SIG-M5 (cell line): ENCODE measurements at places on chromosomes 11 and 22.

DNA sequence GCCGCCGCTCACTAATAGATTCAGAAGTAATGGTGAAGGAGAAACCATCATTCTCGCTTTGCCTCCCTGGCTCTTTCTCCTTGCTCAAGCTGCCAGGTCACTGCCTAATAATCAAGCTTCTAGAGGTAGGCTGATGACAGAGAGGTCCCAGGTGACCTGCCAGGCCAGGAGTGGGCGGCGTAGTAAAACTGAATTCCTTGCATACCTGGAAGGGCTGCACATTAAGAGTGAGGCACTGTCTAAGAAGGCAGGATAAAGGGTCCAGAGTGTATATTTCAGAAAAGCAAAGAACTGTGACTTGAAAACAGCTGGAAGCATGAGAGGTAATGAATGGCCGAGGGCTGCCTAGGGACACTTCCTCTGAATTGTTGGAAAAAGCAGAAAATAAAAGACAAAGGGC lies 4.1 kb downstream of the SYT13 start:
- DNase-seq = no peak

GRCh38 chr11:84234011-84234410 lies 947.8 kb upstream of the CCDC90B start:
- no peak for DNase-seq

DNA sequence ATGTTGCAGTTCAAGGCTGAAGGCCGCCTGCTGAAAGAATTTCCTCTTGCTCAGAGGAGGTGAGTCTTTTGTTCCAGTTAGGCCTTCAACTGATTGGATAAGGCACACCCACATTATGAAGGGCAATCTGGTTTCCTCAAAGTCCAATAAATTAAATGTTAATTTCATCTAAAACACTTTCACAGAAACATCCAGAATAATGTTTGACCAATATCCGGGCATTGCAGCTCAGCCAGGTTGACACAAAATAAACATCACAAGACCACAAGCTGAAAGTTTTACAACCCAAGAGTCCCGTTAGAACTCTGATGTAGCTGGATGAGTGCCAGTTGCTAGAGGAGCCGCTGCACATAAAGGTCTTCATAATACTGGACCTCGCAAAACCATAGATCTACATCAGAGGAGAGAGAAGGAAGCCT lies 64.9 kb upstream of the EED start:
- no peak for DNase-seq

- DNase-seq = no peak
Observed at GRCh38 chr11:133576351-133576750, 44.0 kb upstream of the OPCML start.

DNA sequence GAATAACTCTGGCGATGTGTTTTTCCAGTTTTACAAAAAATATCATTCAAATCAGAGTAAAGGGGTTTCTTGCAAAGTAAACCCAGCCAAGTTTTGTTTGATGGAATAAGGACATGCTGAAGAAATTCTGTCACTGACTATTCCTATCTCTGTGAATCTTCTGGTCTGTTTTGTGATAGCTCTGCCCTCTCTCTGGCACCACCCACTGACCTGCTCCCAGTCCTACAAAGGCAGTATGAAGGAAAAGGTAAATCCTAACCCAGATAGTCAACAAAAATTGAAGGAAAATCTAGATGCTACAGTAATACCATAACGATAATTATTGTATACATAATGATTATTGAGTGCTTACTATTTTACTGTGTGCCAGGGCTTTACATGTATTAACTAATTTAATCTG lies 76.3 kb upstream of the TP53AIP1 start:
- no peak for DNase-seq

- DNase-seq = no peak
Observed at GRCh38 chr22:43440556-43440955, 28.7 kb downstream of the MPPED1 start.

GRCh38 chr11:117501237-117501898 lies 173.7 kb downstream of the CEP164 start:
- DNase-seq = no peak

- no peak for DNase-seq
Observed at GRCh38 chr22:49972163-49973017, 11.8 kb downstream of the PIM3 start.

GRCh38 chr22:41821471-41822316 lies 11.2 kb upstream of the SREBF2 start:
- DNase-seq = no peak

- DNase-seq = no peak
Observed at GRCh38 chr11:122715548-122716440, 60.3 kb downstream of the UBASH3B start.

DNA sequence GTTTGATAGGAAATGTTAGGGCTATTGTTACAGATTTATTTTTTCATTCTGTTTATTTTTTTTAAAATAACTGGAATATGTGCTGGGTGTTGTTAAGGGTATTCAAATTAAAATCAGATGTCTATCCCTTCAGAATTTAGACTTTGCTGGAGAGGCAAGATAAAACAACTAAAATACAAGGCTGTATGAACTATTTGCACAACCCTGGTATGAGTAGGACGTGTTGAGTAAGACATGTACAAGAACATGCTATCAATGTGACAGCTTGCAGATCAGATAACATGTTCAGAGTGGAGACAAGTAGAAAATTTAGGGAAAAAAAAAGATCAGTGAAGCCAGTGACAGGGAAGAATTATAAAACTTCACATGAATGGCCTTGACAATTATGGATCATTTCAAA lies 853.5 kb downstream of the METTL15 start:
- DNase-seq = no peak

- no peak for DNase-seq
Observed at GRCh38 chr22:49345896-49346295, 481.8 kb downstream of the BRD1 start.

- DNase-seq = no peak
Observed at GRCh38 chr11:86916330-86916729, 38.9 kb downstream of the FZD4 start.

- DNase-seq = no peak
Observed at GRCh38 chr22:27358096-27358870, 443.3 kb downstream of the MN1 start.

GRCh38 chr11:38323961-38324761 lies 1726.1 kb upstream of the RAG2 start:
- no peak for DNase-seq

DNA sequence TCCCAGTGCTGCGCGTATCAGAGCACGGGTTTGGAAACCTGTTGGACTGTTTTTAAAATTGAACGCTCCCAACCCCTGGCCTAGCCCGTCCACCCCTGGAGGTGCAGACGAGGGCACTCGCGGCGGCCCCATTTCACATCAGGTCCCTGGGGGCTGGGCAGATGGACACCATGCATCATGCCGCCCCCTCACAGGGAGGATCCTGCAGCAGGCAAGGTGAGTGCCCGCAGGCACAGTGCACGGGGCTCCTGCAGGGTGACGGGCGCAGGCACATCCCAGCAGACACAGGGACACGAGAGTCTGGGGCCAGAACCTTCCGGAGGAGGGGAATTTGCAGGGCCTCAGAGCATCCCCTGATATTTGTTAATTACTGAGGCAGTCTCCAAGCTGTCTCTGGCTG lies 7.3 kb downstream of the ANO9 start:
- no peak for DNase-seq

GRCh38 chr11:118544647-118545010 lies 13.6 kb downstream of the TMEM25 start:
- DNase-seq = no peak

DNA sequence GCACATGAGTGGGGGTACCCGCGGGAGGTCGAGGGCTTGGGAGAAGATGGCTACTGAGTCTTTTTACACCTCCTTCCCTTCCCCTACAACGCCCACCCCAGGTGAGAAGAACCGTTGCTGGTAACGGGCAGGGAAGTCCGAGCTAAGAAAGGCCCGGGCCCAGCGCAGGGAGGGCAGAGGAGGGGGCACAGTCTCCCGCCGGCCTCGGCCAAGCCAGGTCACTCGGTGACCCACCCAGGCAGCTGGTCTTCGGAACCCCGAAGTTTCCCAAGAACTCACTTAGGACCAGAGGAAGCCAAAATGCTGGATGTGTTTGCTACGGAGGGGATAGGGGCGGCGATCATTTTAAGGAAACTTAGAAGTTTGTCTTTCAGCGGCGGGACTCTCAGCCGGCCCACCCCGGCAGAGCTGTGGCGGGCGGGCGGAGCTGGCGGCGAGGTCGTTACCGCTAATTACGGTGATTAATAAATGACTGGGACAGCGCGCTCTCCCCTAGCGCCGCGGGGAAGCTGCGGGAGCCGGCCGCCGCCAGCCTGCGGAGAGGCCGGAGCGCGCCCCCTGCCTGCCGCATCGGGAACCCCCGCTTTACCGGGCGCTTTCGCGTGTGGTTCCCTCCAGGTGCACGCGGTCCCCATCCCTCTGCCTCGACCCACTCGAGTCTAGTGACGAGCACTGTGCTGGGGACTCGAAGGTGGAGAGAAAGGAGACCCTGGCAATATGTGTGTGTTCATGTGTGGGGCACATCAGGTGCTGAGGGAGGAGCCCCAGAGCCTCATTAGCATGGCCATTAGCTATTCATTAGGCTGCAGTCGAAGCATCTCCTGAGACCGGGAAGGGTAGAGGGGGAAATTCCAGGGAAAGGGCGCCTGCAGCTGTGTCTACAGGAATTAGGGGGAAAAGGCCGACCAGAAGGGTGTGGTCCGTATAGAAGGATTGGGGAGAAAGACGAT lies 945 bp downstream of the ROBO3 start:
- no peak for DNase-seq

DNA sequence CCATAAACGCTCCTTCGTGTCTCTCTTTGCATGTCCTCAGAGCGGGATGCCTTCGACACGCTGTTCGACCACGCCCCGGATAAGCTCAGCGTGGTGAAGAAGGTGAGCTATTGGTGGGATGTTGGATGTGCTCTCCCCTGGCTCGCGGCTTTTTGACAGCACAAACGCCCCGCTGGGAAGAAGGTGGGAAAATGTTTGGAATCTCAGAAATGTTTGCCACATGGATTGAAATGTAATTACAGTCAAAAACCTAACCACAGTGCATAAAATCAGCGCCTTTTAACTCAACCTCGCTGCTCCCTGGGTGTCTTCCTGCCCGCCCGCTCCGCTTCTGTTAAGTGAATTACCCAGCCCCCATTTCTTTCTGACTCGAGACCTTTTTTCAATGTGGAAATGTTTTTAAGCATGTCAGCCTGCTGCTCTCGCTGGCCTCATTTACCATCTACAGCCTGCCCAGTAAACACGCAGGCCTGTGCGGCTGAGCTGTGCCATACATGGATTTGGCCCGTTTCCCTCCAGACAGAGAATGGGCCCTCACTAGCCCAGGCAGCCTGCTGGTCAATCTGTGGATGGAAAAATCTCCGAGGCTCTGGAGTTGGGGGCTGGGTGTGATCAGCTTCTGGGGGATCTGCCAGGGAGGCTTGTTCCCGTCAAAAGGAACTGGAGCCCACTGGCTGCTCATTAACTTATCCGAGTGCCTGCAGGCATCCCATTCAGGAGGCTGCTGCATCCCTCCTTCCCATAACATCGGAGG lies 32.7 kb upstream of the PARVG start:
- no peak for DNase-seq

GRCh38 chr11:64674774-64675173 lies 48.2 kb downstream of the NRXN2 start:
- no peak for DNase-seq

GRCh38 chr11:103619480-103619879 lies 417.0 kb upstream of the DDI1 start:
- no peak for DNase-seq

GRCh38 chr22:43109921-43110443 lies 568 bp upstream of the BIK start:
- no peak for DNase-seq

- no peak for DNase-seq
Observed at GRCh38 chr11:45107029-45107428, 39.4 kb upstream of the PRDM11 start.

GRCh38 chr22:28025333-28025732 lies 106.3 kb upstream of the PITPNB start:
- DNase-seq = no peak

DNA sequence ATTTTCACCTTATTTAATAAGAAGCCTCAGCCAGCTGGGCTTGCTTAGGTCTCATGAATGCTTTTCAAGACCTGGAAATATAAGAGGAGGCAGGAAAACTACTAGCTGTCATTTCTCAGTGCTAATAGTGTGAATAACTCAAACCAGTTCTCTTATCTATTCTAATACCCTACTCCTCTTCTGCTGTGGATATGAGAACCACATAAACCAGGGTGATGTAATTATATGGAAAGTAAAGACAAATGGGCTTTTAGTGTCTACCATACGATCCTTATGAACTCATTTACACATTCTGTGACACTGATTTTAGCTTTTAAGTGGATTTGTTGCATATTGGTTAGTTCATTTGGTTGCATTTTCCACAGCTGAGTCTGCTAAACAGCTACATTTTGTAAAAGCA lies 8.6 kb downstream of the PDGFD start:
- no peak for DNase-seq
